ENCODE measurements at places on chromosomes 2 and 18.

GRCh38 chr2:63029058-63029457, 21.6 kb upstream of the OTX1 start:
- DNase-seq: no peak

DNA sequence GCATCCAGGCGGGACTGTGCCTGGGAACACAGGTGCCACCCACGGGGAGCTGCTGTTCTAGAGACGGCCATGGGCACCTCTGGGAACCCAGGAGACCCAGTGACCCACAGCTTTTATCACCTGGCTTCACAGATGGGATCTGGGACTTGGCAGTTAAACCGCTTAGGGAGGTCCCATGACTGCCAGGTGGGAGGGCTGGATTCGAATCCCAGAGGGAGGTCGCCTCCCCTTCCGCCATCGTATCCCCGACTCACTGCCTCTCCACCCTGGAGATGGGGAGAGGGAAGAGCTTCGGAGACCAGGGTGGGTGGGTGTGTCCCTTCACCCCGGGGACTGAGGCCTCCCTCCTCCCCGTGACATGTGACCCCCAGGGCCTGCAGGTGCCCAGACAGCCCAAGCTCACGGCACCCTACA, 169.4 kb downstream of the RTP5 start:
- no peak for DNase-seq

GRCh38 chr2:70927138-70927537, 8.6 kb upstream of the ATP6V1B1 start:
- DNase-seq: no peak

GRCh38 chr2:241857041-241857541, 1.6 kb downstream of the PDCD1 start:
- DNase-seq: no peak

- no peak for DNase-seq
Measured at GRCh38 chr18:78773303-78773755, 206.3 kb upstream of the SALL3 start.

GRCh38 chr2:224775647-224776046, 59.5 kb upstream of the CCDC195 start:
- no peak for DNase-seq

DNA sequence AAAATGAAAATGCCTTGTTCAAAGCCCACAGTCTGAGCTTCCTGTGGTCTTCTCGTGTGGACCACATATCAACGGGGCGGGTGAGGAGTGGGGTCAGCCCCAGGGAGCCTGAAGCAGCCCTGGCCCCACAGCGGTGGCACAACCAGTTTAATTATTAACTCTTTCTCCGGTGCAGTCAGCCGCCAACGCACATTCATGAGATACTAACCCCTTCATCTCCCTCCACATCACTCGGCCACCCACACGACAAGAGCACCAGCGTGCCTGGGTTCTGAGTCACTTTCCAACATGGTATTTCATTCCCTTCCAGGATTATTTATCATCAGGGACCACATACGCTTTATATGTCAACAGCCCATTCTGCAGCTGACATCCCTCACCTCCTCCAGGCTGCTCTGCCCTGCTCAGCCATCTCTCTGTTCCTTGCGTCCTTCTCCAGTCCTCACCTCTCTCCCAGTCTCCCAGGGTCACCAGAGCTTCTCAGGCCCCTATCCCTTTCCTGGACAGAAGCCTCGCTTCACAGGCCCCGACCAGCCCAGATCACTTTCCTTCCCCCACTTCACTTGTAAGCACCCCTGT, 48.0 kb upstream of the ID2 start:
- DNase-seq: no peak

GRCh38 chr2:231191896-231192872, 6.2 kb upstream of the ARMC9 start:
- DNase-seq: no peak

GRCh38 chr2:160388464-160389263, 104.9 kb downstream of the RBMS1 start:
- no peak for DNase-seq

- no peak for DNase-seq
Measured at GRCh38 chr2:150589681-150590080, 102.2 kb upstream of the RND3 start.

GRCh38 chr2:101679037-101679726, 18.3 kb upstream of the MAP4K4 start:
- DNase-seq: no peak

GRCh38 chr2:158907926-158908456, 60.4 kb upstream of the TANC1 start:
- DNase-seq: no peak

Data from NCI-H2081 treated with DMSO at 0.1 percent for 48 hours (cell line).